ENCODE measurements at places on chromosomes 12 and 14.

DNA sequence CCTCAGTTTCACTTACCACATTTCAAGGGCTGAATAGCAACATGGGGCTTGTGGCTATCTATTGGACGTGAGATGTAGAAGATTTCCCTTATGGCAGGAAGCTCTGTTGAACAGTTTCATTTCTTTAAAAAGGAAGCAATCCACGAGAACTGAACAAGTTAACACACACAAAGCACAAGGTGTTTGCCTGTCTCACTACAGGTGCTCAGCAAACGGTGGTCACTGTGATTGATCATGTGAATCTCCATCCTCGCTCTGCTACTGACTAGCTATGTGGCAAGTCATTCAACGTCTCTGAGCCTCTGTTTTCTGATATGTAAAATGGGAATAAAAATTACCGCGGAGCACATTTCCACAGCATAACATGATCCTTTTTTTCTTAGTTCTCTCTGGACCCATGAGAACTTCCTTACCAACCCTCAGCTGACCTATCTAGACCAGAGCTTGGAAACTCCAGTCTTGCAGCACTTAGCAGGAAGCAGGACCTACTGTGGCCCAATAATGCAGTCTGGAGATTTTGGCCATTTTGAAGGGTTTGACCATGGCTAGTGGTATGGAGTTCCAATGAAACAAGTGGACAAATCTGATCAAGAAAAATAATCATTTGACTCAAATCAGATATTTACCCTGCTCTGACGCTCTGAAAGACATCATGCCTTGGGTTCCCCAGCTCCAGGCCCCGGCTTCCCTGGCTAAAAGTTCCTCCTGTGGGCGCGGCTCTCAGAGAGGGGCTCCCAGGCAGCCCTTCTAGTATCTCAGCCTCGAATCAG lies 278.8 kb downstream of the ZFP36L1 start:
- DNase-seq = no peak

DNA sequence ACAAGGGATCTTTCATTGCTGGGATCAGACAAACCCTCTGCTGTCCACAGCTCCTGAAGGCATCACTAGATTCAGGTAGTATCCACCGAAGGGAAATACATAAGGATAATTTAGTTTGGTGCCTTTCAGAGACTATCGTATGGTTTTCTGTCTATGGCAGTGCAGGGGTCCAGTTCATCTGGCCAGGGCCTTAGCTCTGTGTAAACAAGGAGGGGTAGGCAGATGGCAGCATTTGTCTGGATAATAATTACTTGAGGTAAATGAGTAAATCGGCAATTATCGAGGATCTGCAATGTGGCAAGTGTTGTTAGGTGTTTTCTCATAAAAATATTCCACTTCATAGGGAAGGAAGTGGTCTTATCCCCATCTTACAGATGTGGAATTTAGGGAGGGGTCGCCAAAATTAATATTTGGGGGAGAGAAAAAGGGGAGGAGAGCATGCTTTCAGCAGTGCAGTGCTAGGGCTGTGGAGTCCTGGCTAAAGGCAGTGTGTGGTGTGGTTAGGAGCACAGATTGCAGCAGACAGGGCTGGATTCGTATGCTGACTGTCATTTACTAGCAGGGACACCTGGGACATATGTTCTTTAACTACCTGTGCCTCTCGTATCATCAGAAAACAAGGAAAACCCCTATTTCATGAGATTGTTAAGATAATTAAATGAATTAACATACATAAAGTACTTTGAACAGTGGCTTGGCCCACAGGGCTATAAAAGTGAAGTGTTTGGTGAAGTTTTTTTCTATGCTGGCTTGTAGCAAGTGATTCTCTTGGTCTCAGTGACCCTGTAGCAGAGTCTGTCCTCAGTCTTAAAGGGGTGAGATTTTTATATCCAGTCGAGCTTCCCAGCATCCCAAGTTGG lies 27.1 kb downstream of the RASSF8 start:
- DNase-seq = no peak

DNA sequence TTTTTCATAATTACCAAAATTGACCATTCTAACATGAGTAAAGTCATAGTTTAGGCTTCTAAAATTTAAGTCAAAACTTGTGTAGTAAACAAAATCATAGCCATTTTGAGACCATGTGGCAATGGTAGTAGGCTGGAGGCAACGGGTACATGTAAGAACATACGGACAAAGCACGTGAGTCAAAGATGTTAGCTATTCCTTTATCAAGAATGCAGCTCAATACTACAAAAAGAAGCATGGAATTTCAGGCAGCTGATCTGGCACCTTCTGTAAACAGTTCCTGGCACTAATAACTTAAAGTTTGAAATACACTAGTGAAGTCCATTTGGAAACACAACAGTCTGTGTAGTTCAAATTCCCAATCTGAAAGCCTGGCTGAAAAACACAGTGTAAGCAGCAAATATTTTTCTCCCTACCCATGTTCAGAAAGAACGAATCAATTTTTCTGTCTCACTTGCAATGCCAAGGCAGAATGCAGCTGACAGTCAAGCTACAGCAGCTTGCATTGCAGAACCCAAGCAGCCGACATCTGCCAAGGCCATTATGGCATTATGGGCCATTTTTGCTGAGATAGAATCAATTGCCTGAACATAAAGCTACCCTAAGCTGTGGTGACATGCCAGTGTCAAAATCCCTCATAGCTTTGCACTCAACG lies 29.3 kb downstream of the MYF5 start:
- no peak for DNase-seq

DNA sequence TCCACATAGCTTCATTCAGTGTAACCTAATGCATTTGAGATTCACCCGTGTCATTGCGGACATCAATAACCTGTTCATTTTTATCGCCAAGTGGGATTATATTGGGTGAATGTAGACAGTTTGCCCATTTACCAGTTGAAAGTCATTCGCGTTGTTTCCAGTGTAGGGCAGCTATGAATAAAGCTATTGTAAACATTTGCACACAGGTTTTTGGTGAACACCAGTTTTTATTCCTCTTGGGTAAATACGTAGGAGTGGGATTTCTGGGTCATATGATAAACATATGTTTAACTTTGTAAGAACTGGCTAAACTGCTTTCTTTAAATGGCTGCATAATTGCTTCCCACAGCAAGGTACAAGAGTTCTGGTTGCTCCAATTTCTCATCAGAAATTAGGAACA lies 33.6 kb downstream of the C14orf132 start:
- DNase-seq = no peak

- no peak for DNase-seq
These were observed 142.1 kb downstream of the DYRK2 start for GRCh38 chr12:67790660-67791059.

- DNase-seq = peak; percentile 72
These were observed 14.6 kb downstream of the RAPGEF3 start for GRCh38 chr12:47744005-47744651.

- no peak for DNase-seq
These were observed 176.7 kb downstream of the NUAK1 start for GRCh38 chr12:105961821-105962671.
